ENCODE measurements at places on chromosomes 16 and 17. TPM values are rescaled to one million over a fixed set of nuclear protein-coding genes. Genes with fewer than 3 reads are reported as not detected.
A peak's percentile ranks its signal among the peaks of the same experiment; 100 is the strongest.

CDR2L gene
- total RNA-seq: 34.9 TPM

KCNH6 gene
- not detected for total RNA-seq

PRAC2 gene
- total RNA-seq: not detected

DYNLRB2 gene
- total RNA-seq: not detected

NUDT21 gene
- total RNA-seq: 155 TPM

CCL8 gene
- total RNA-seq: not detected

TMEM132E gene
- total RNA-seq: not detected

PRAC1 gene
- total RNA-seq: not detected

RAMP2 gene
- total RNA-seq: 106 TPM

NACA2 gene
- not detected for total RNA-seq

- no peak for DNase-seq
These were observed 8.9 kb upstream of the SLC5A11 start for GRCh38 chr16:24836836-24837235.

DNA sequence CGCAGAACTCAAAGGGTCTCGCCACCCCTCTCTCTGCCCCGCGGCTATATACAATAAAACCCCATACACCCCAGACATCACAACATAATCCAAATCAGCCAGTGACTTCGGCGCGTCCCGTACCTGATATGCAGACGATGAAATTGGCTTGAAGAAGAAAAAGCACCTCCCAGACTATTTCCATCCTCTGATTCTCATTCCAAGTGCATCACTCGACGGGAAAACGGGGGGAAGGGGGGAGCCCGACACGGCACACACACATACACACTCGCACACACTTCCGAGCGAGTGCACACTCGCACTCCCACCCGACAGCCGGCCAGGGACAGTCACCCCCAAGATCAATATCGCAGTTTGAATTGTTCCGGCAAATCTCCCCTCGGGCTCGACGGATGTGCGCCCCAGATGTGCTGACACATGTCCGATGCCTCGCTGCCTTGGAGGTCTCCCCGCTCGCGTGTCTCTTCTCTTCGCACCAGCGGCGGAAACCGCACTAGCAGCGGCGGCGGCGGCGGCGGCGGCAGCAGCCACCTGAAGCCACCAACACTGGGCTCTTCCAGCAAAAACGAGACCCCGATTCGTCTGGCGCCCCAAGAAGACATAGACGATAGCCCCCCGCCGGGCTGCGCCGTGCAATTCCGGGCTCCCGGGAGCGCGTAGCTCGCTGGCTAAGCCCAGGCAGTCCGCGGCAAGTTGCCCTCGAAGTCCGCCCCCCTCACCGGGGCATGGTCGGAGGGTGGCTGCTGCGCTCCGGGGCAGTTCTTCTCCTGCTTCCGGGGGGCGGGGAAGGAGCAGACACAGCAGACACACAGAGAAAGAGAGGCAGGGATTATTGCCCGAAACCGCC lies 688 bp downstream of the CA10 start:
- DNase-seq: no peak

DNA sequence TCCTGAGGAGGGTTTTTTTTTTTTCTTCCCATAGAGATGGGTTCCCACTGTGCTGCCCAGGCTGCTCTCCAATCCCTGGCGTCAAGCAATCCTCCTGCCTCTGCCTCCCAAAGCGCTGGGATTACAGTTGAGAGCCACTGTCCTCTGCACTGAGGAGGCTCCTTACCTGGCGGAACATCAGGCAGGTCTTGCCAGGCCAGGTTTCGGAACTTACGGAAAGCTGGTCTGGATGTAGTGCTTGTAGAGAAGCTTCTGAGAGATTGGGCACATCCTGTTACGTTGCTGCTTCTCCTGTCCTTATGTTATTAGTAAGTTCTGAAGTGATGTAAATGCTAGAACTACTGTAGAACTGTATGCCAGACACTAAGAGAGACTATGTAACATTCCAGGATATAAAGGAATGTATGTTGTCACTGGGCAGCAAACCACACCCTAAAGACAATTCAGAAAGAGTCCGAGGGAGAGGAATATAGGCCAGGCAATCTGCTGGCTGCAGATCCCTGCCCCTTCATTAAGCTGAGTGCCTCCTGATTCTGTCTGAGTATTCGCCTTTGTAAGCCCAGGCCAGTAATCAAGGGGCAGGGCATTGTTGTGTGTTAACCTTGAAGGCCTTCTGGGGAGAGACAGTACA lies 21.1 kb downstream of the ETV4 start:
- DNase-seq: no peak

DNA sequence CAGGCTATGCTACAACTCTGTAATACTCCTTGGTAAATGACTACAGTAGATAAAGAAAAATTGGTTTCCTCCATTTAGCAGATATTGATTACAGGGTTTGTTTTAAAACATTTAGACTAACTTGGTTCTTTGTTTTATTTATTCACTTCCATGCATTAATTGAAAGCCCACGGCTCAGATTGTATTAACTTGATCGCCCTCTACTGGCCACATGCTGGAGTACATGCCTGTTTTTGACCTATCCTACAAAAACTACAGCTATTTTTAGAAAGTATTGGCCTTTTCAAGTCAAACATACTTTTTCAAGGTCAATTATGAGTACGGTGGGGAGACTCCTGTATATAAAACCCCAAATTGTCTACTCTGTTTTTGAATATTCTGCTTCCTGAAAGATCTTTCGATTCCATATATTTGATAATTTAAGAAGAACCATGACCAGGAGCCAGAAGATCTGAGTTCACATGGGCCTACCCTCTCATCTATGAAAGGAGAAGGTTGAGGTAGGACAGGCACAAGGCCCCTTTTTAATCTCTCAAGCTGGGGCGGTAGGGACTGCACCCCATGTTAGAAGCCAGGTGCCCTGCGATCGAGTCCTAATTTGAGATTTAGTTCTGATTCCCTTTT lies 51.8 kb downstream of the CA10 start:
- peak; percentile 15 for DNase-seq

GRCh38 chr17:39018267-39019134 lies 51.3 kb upstream of the FBXO47 start:
- DNase-seq: peak; percentile 30

GRCh38 chr16:11326084-11326736 lies 19.0 kb upstream of the RMI2 start:
- DNase-seq: no peak

- peak; percentile 70 for DNase-seq
These were observed 119.2 kb upstream of the CACNG5 start for GRCh38 chr17:66715745-66716156.

GRCh38 chr16:70701596-70701995 lies 15.7 kb upstream of the MTSS2 start:
- no peak for DNase-seq

- DNase-seq: peak; percentile 71
These were observed 28.8 kb downstream of the MPP2 start for GRCh38 chr17:43878260-43879175.

DNA sequence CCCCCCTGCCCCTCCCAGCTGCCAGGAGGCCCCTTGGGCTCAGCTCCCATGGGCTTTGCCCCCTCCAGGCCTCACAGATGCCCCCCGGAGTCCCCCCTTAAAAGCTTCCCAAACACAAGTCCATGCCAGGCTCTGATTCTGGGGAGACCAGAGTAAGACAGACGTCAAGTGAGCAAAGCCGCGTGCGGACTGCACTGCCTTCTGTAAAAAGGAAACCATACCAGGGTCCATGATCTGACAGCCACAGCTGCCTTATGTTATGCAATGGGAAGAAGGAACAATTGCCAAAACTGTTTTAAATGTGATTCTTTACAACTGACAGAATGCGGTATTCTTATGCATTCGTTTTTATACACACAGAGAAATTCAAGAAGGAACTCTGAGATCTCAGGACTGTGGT lies 17.9 kb upstream of the HEXD start:
- DNase-seq: no peak

GRCh38 chr17:6559753-6560215 lies 3.4 kb upstream of the PITPNM3 start:
- DNase-seq: no peak

DNA sequence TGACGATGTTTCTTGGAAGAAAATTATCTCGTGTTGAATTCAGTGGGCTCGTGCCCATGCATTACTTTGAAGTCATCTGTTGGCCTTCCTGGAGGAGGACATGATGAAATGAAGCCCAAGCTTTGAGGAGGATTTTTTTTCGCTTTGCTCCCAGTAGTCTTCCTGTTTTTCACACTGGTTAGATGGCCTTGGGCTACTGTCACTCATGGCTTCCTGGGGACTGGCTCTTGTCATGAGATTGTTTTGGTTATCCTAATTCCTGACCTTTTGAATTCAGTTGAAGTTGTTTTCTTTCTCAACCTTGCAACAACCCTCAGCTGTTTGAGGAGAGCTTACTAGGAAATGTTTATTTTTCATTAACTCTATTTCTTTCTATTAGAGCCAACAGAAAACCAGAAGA lies 430.7 kb downstream of the HS3ST3B1 start:
- DNase-seq: no peak

DNA sequence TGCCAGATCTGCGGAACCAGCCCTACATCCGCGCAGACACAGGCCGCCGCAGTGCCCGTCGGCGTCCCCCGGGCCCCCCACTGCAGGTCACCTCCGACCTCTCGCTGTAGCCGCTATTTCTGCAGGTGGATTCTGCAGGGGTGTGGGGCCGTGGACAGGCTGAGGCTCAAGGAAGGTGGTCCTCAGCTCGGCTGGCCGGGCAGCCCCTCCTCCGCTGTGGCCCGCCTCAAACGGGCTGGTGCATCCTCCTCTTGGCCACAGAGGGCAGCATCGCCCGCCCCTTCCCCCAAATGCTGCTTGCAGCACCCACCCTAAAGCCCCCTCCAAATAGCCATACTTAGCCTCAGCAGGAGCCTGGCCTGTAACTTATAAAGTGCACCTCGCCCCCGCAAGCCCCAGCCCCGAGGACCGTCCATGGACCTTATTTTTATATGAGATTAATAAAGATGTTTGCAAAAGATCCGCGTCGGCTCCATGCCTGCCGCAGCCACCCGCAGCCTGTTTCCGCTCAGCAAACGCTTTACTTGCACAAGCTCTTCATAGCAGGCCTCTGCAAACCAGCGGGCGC lies 14.9 kb downstream of the SPATA32 start:
- DNase-seq: peak; percentile 34

- DNase-seq: no peak
These were observed 258.6 kb downstream of the CEP112 start for GRCh38 chr17:65933290-65933689.

DNA sequence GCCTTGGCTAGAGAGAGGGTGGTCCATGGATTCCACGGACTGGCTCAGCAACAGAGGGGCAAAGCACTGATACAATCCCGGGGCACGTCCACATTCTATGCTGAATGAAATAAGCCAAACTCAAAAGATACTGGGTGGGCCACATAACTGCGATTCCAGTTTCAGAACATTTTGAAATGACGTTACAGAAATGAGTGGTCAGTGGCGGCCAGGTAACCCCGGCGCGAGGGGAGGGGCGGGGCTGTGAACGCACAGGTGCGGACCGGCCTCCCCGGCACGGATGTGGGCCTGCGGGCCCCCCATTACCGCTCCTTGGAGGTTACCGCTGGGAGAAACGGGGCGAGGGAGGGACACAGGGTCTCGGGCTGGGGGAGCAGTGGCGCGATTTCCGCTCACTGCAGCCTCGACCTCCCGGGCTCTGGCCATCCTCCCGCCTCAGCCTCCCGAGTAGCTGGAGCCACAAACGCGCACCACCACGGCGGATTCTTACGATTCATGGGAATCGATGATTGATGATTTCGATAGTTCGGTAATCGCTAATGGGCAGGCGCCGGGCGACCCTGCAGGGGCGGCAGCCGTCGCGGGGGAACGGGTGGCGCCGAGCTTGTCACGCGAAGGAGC lies 559 bp downstream of the MVD start:
- no peak for DNase-seq

- no peak for DNase-seq
These were observed 7.6 kb downstream of the CLTC start for GRCh38 chr17:59627274-59627673.

DNA sequence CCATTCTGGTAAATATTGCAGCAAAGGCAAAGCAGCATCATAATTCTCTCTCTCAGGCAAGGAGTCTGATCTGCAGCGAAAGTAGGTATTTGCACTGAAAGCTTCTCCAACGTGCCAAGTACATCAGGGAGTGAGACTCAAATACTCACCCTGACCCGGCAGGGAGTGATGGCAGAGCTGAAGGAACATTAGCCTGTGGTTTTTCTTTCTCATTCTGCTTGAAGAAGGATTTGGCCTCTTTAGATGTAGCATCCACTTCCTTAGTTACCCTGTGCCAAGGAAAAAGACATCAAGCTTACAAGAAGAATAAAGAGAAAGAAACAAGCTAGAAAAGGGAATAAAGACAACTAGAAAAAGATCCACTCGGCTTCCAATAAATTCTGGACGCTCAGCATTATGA lies 38.4 kb downstream of the CFDP1 start:
- DNase-seq: no peak

- no peak for DNase-seq
These were observed 20.7 kb downstream of the ADAP2 start for GRCh38 chr17:30942308-30943079.

- no peak for DNase-seq
These were observed 2.0 kb downstream of the RRAD start for GRCh38 chr16:66923247-66923731.

GRCh38 chr17:80380068-80380467 lies 34.9 kb upstream of the ENDOV start:
- no peak for DNase-seq
